ENCODE measurements at places on chromosomes 2 and 18.
A peak's percentile ranks its signal among the peaks of the same experiment; 100 is the strongest.

- no peak for DNase-seq
These were observed 195.9 kb upstream of the DTNA start for GRCh38 chr18:34514238-34514637.

- no peak for DNase-seq
These were observed 1.3 kb downstream of the MAPRE2 start for GRCh38 chr18:35042389-35043071.

DNA sequence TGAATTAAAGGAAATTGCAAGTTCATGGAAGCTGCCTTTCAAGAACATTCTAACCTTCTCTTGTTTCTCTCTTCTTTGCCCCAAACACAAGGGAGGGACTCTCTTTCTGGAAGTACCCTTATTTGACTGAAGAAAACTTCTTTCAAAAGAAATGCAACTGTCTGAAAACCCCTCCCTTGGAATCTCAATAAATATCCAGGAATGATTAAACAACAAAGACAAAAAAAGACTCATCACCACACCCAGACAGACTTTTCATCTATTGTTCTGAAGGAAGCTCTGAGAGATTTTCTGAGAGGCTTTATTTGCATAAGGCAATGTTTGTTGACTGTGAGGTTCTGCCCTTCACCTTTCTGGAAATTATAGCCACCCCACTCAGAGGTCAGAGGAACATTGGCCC, 1260.9 kb downstream of the LRP1B start:
- DNase-seq, result no peak

- DNase-seq, result no peak
These were observed 309.3 kb downstream of the RNF144A start for GRCh38 chr2:7226501-7226900.

- peak; percentile 77 for DNase-seq
These were observed 3.5 kb downstream of the CDK5R2 start for GRCh38 chr2:218962859-218963492.

GRCh38 chr2:156343940-156344301, 11.4 kb upstream of the NR4A2 start:
- DNase-seq, result no peak
